ENCODE measurements at places on chromosomes 1 and 21.

DNA sequence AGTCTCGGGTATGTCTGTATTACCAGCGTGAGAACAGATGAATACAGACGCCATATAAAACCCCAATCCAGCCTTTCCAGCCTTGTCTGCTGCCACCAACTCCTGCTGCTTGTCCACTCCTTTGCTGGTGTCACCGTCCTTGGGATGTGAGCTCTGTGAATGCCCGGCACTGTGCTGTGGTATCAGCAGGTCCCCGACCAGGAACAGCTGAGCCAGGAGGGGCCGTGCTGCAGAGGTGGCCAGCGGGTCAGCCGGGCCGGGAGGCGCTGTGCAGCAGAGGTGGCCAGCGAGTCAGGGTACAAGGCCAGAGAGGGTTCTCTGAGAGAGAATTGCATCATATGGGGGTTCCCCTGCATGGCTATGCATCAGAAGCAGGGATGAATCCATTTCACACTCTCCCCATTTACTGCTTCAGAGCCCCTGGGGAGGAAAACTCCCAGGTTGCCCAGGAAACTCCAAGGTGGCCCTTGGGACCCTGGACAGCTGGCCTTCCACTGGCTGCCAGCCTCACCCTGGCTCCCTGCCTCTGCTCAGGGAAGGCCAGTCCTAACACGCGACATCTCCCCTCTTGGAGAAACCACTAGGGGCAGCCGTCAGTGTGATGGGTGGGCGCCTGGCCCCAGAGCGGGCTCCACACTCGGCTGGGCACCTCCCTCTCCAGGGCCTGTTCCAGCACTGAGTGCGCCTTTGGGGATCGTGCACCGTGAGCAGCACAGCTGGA is 122.4 kb upstream of the COL6A1 start:
- DNase-seq: no peak

DNA sequence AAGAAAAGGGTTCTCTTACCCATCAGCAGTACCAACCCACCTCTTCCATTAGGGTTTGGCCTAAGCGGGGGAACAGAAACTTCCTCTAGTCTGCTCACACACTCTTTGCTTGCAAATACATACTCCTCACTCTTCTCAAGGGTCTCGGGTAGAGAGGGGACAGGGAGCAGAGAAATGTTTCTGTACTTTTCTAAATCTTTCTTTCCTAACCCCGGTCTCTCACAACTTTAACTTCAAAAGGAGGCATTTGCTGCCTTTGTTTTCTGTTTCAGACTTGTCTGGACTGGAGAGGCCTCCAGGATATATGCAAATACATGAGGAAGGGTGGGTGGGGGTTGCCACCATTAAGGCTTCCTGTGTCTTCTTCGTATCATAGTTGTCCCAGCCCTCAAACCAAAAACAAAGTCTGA is 10.5 kb upstream of the LAX1 start:
- no peak for DNase-seq

DNA sequence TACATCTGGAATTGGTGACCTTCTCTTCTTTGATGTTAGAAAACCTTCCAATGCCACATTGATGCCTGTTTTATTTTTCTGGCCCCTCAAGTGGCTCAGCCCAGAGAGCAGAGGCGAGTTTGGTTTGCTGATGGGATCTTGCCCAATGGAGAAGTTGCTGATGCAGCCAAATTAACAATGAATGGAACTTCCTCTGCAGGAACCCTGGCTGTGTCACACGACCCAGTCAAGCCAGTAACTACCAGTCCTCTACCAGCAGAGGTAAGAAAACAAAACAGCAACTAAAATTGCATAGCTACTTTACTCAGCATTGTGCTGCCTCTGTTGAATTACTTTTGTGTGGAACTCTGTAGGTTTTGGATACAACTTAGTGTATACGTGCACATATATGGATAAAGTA is 97.6 kb downstream of the CC2D1B start:
- DNase-seq: no peak

DNA sequence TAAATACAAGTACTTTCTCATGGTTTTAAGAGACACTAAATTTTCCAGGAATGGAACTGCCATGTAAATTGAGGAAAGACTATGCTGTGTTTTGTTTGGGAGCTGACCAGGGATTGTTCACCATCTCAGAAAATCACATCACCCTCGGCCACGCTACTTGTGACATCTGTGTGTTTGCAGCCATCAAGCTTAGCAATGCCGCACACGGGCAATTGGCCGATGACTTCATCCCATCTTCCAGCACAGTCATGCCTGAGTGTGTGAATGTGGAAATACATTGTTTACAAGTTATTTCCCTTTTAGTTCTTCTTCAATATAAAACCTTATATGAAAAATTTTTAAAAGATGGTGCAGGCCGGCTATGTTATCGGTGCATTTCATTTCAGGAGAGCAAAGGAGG is 121.6 kb downstream of the GLIS1 start:
- DNase-seq: no peak

GRCh38 chr1:8396786-8397406 is 79.0 kb downstream of the SLC45A1 start:
- no peak for DNase-seq

DNA sequence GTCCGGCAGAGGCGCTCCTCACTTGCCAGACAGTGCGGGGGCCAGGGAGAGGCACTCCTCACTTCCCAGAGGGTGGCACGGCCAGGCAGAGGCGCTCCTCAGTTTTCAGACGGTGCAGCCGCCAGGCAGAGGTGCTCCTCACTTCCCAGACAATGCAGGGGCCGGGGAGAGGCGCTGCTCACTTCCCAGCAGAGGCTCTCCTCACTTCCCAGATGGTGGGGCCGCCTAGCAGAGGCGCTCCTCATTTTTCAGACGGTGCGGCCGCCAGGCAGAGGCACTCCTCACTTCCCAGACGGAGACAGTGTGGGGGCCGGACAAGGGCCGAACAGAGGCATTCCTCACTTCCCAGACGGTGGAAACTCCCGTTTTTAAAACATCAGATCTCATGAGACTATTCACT is 238.4 kb upstream of the CACYBP start:
- DNase-seq: no peak

- no peak for DNase-seq
Measured at GRCh38 chr21:10273196-10273595, 248.2 kb upstream of the TPTE start.

DNA sequence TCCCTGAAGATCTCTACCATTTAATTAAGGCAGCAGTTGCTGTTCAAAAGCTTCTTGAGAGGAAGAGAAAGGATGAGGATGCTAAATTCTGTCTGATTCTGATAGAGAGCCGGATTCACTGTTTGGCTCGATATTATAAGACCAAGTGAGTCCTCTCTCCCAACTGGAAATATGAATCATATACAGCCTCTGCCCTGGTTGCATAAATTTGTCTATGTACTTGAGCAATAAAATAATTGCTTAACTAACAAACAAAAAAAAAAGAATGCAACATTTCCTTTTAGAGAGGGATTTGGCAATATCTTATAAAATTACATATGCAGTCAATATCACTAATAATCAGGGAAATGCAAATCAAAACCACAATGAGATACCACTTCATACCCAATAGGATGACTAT is 26.8 kb downstream of the ALDH9A1 start:
- DNase-seq: no peak

DNA sequence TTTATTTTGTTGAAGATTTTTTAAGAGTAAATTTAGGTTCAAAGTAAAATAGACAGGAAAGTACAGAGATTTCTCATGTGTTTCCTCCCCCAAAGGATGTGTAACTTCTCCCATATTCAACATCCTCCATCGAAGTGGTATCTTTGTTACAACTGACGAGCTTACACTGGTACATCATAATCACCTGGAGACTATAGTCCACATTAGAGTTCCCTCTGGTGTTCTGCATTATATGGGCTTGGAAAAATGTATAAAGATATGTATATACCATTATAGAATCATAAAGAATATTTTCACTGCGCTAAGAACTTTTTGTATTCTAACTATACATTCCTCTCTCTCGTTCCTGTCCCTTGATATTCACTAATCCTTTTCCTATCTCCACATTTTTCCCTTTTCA is 203.7 kb downstream of the AMY1C start:
- DNase-seq: no peak

- no peak for DNase-seq
Measured at GRCh38 chr1:173049322-173049633, 1.5 kb downstream of the TNFSF18 start.

GRCh38 chr1:65141394-65141793 is 6.6 kb upstream of the AK4 start:
- DNase-seq: no peak

DNA sequence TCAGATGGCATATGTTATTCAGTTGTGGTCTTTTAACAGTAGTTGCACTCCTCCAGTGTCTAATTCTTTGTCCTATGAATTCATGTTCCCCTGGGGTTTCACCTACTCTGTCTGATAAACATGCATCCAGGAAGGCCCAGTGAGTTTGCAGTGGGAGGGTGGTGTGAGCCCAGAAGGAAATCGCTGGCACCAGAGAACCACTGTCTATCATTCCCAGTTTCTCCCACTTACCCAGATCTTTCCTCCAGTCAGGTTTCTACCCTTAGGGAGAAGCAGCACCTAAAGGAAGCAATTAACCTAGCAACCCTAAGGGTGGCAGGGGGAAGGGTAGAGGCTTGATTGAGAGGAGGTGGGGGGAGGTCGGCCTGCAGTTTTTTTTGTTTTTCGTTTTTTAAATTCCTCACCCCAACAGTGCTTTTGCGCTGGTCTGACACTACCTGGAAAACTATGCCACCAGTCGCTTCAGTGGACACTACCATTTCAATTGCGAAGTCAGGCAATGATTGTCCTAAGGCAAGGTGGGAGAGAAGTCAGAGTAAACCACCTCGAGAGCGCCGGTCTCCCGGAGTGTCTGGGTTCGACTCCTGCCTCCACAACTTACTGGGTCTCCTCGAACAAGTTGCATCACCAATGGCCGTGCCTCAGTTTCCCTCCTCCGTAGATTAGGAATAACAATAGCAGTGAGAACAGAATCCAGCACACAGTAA is 766 bp upstream of the SLC44A3 start:
- no peak for DNase-seq

GRCh38 chr1:88784551-88784950 is 100.5 kb downstream of the PKN2 start:
- DNase-seq: no peak

Data from NCI-H2081 treated with DMSO at 0.1 percent for 48 hours (cell line).